Retina (tissue), 1 donor: ENCODE measurements at places on chromosomes 7 and 10.
A peak's percentile ranks its signal among the peaks of the same experiment; 100 is the strongest.

- DNase-seq, result no peak
These were observed 636.3 kb downstream of the PARD3 start for GRCh38 chr10:34178756-34179155.

DNA sequence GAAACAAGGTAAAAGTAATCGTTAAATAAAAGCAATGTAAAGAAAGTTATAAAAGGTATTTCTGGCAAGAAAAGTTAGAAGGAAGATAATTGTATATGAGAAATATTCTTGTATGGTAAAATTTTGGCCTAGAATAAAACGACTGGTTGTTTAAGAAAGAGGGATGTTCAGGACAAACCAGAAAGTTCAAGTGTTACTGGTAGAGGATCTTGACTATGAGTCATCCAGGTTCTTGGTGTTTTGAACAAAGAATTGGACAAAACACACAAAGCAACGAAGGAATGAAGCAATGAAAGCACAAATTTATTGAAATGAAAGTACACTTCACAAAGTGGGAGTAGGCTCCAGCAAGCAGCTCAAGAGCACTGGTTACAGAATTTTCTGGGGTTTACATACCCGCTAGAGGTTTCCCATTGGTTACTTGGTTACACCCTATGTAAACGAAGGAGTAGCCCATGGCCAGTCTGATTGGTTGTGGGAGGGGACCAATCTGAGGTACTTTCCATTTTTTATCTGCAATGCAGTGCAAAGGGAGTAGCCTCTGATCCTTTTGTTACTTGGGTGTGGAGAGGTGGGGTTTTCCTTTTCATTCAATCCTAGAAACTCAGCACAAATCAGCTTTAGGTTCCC is 22.4 kb upstream of the GARS1 start:
- DNase-seq, result no peak

DNA sequence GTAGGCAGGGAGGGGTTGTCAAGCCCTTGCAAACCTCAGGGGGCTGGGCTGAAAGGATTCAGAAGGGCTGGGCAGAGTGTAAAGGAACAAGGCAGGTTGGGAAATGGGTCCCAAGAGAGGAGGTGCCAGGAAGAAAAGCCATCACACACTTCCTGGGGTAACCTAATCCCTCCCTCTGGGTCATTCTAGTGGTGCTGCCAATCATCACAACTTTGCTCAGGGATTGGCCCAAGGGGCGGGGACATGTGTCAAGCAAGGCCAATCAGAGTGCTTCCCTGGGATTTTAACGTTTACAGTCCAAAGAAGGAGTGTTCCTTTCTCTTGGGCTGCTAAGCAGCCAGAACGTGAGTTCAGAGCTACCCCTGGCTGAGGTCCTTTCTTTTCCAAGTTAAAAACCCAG is 57.1 kb upstream of the NPTX2 start:
- DNase-seq, result no peak

DNA sequence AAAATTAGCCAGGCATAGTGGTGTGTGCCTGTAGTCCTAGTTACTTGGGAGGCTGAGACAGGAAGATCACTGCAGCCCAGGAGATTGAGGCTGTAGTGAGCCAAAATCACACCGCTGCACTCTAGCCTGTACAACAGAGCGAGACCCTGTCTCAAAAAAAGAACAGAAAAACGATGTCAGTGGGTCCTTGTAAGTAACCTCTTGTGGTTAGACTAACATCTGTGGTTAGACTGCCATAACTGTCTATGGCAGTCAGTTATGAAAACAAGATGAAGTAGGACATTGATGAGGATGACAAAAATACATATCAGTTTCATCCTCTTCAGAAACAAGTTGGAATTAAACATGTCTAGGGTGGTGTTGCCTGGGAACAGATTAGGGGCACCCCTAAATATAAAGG is 53.3 kb downstream of the AKAP9 start:
- no peak for DNase-seq

DNA sequence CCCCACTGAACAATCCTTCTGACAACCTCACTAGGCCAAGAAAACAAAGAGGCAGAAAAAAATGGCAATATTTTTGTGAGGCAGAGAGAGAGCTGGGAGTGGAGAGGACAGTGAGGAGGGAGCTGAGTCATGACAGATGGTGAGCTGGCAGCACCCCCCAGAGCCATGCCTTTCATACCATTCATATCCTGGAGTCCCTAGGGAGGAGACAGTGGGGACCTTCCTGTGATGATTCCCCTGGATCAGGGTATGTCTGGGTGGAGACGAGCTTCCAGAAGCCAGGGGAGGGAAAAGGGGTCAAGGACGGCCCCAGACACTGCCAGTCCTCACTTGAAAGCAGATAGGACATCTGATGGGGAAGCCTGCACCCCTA is 160.5 kb downstream of the ADAM12 start:
- no peak for DNase-seq

DNA sequence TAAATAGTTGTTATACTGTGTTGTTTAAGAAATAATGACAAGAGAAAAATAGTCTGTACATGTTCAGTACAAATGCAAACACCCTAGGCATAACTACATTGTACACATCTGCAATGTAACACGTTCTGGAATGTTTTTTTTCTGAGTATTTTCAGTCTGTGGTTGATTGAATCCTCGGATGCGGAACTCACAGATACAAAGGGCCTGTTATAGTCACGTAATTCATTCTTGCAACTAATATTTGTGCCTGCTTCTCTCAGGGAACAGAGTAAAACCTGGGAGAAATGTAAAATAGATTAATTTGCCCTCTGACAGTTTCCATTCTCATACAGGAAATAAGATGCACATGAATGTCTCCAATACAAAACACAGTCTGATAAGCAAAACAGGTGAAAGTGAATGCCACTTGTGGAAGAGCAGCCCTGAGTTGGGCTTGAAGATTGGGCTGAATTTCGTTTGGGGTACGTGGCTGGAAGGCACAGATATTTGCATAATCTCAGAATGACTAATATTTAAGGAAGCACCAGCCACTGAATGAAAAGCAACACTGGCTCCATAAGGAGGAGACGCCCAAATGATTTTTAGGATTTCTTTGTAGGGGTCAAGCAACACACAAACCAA is 19.1 kb downstream of the DENND2A start:
- DNase-seq, result no peak

- DNase-seq, result peak; percentile 90
These were observed at the start of gene FAM241B for GRCh38 chr10:69629897-69630650. Gene FAM241B (plus strand): TSS chr10:69630247. CDS start chr10:69631744, 1,497 bp downstream.

- DNase-seq, result no peak
These were observed 985.6 kb upstream of the LRRN3 start for GRCh38 chr7:110105307-110105706.

DNA sequence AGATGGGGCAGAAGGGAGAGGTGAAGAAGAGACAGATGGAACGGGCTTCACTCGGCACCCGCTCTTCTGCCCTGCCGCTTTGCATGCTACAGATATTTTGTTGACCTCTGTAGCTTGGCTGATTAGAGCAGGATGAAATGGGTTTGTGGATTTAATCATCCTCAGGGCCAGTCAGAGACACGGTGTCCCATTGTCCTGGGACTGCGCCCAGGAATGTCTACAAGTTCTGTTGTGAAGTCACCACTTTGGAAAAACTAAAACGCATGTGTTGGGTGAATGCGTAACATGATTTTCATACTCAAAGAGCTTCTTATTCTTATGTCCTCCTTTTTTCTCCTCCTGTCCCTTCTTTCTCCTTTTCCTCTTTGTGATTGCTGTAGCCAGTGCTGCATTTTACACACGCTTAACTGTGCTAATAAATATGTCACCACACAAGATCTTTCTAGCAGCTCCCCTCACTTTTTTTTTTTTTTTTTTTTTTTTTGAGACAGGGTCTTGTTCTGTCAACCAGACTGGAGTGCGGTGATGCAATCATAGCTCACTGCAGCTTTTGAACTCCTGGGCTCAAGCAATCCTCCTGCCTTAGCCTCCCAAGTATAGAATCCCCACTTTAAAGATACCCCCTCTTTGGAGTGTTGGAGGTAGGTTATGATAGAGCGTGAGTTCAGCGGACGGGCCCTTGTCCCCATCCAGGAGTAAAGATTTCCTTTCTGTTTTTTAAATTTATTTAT is 3.4 kb downstream of the CPA4 start:
- no peak for DNase-seq

GRCh38 chr10:129094861-129095260 is 372.2 kb upstream of the MGMT start:
- DNase-seq, result no peak

GRCh38 chr10:59856104-59856503 is 50.3 kb downstream of the CCDC6 start:
- no peak for DNase-seq
